ENCODE measurements at places on chromosomes 2 and 18.

DNA sequence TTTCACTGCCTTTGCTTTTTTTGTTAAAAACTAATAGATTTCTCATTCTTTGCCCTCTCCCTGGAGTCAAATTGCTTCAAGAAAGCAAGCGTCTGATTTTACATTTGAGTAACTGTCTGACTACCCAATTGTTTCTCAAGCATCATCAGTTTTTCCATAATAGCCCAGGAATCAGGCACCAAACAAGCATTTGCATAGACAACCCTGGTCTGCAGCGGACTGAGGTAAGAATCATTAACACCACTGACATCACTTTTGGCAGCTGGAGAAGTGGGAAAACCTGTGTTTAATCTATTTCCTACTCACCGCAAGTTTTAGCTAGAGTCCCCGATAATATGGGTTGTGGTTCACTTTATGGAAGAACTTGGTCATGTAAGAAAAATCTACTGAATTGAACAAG, 55.7 kb downstream of the IRS1 start:
- no peak for DNase-seq

- DNase-seq, result no peak
Observed at GRCh38 chr18:61856678-61857077, 36.1 kb downstream of the RNF152 start.

GRCh38 chr2:3051266-3051665, 326.4 kb downstream of the EIPR1 start:
- DNase-seq, result no peak

- DNase-seq, result no peak
Observed at GRCh38 chr2:201383136-201383535, 26.0 kb upstream of the FLACC1 start.

DNA sequence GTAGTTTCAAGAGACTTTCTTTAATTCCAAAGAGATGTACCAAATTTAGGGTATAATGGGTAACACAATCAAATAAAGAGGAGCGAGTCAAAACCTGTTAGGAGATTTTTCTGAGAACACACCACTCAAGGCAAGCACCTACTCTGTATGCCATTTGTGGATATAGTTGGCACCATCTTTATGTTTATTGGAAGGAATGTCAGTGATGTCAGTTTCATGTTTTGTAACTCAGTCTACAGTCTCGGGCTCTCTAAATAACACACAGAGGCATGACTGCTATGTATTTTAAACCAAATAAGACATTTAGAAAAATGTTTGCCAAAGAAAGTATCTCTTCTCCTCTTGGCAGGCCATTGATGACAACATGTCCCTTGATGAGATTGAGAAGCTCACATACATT, 59.7 kb downstream of the CPS1 start:
- no peak for DNase-seq

- no peak for DNase-seq
Observed at GRCh38 chr2:173354073-173354581, 545 bp upstream of the CDCA7 start.

DNA sequence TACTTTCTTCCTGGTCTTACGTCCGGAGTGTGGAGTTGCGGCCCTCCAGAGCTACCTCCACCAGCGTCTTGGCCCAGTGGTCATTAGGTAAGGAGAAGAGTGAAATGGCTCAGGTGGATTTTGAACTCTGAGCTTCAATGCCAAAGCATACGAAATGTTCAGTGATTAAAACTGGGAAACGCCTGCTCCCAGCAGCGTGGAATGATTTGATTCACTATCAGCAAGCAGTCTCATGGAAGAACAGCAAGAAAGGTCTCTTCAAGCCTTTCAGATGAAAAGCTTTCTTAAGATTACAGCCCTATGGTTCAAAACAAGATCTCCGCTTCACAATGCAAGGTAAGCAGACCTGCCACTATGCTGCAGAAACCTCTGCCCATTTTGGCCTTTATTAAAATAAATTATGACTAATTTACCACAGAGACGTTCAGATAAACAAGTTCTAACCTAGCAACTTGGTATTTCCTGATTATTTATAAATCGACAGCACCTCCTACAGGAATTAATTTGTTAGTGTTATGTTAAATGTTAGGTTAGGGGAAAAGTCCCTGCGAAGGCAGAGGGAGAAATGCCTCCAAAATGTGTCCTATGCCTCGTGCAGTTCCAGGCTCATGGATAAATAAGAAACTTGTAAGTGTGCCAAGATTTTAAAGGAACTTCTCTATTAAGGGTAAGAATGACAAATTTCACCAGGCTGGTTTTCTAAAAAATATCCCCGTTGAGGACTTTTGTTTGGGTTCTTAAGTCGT, 10.1 kb downstream of the SP9 start:
- DNase-seq, result no peak

- DNase-seq, result no peak
Observed at GRCh38 chr2:64651590-64651989, 2.1 kb downstream of the SERTAD2 start.

GRCh38 chr2:9737053-9737875, 106.0 kb upstream of the TAF1B start:
- DNase-seq, result no peak

DNA sequence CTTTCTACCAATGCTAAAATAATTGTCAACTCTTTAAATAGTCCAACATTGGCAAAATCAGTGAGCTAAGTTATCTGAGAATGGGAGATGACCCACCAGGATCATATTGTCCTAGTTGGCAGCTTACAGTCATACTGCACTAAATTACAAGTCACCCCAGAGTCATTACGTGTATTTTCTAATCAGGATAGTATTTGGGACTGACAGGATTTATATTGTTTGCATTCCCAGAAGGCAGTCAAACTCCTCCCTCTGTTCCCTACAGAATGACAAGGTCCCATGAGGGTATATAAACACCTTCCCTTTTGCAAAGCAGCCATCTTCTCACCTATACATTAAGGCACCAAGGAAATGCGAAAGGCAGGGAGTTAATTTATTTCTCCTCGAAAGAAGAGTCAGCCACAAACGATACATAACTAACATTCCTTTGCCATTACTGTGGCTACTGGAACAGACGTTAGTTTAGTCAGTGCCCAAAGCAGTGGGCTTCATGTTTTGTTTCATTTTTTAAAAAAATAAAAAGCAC, 125.3 kb downstream of the ANTXR1 start:
- no peak for DNase-seq

DNA sequence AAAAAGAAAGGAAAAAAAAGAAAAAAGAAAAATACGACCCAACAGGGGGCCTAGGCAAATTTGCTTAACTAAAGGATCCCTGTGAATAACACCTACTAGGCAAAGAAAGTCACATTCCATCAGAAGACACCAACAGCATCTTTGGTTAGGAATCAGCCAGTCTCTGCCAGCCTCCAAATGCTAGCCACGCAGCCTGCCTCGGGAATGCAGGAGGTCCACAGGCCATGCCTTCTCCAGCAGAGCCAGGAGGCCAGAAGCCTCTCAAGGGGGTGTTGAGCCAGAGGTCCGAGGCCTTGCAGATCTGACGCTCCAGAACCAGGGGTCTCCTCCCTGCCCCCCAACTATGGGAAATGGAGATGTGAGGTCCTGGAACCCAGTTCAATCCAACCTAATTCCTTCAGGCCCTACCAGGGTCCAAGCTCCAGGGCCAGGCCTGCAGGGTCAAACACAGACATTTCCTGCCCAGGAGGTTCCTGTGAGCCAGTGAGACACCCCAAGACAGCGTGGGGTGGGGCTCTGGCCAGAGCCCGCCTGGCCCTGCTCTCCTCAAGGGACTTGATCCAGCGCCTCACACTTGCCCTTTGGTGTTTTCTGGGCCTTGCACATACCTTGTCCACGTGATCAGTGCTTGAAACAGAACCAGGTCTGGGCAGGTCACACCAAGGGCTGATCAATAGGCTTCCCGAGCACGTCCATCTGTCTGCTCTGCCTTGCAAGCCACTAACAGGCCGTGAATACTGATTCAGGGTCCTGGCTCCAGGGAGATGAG, 289.6 kb upstream of the ID2 start:
- no peak for DNase-seq

GRCh38 chr2:227785293-227785692, 28.3 kb upstream of the CCL20 start:
- DNase-seq, result no peak

- DNase-seq, result no peak
Observed at GRCh38 chr2:47640356-47640755, 142.6 kb upstream of the MSH6 start.

- no peak for DNase-seq
Observed at GRCh38 chr18:79423211-79424007, 27.7 kb downstream of the NFATC1 start.

- no peak for DNase-seq
Observed at GRCh38 chr18:29753379-29753778, 1289.2 kb downstream of the DSC3 start.

GRCh38 chr2:172342611-172343010, 84.8 kb upstream of the ITGA6 start:
- DNase-seq, result no peak

DNA sequence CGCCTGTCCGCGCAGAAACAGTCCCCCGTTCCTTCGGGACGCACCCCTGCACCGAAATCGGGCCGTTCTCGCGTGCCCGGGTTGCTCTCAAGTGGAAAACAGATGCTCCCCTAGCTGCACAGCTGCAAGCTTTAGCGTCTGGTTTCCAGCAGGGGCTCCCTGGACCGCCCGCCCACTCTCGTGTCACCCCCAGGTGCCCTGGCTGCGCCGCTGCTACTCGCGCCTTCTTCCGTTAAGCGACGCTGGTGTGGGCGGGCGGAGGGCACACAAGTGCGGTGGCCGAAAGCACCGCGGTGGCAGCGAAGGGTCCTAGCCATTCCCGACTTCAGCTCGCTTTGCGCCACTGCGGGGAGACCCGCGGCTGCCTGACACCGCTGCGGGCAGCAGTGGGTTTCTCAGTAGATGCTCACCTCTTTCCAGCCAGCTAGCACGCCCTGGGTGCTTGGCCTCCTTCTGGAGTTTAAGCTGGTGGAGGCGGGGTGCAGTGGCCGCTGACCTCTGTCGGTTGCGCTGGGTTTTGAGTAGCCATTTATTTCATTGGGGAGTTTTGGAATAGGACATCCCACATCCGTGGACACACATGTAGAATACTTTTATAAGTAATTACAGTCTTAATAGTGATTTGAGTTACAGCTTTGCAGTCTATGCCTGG, 806 bp downstream of the ZNF407 start:
- no peak for DNase-seq

DNA sequence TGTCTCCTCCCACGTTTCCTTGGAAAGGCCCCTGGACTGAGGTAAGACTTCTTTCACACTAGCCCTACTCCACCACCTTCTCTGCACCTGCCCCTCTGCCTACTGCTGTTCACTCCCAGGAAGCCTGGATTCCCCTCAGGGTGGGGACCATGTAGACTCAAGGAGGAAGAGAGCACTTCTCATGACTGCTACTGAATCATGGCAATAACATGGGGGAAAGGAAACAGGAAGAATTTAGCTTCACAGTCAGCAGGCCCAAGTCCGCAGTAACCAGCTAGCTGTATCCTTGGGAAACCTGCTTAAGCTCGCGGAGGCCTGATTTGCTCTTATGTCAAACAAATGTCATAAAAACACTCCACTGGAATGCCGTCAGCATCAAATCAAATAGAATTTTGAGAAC, 126.2 kb upstream of the CAPN13 start:
- no peak for DNase-seq

DNA sequence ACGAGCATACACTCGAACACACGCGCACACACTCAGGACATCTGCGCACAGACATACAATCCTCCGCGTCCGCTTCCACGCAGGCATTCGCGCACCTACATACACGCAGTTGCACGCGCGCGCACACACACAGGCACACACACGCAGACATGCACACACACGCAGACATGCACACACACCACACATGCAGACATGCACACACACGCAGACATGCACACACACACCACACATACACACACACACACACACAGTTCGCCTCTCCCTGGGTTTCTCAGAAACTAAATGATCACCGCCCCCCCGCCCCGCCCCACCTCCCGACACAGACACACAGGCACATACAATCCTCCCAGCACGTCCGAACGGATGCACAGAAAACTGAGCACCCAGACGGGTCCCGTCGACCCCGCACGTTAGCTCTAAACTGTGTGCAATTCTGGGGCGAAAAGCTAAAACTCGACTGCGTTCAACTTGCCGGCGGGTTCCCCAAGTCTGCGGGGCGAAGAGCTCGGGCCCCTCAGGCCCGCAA, 1.0 kb downstream of the EPHA4 start:
- no peak for DNase-seq

- DNase-seq, result no peak
Observed at GRCh38 chr18:46939337-46939963, 22.0 kb downstream of the KATNAL2 start.

DNA sequence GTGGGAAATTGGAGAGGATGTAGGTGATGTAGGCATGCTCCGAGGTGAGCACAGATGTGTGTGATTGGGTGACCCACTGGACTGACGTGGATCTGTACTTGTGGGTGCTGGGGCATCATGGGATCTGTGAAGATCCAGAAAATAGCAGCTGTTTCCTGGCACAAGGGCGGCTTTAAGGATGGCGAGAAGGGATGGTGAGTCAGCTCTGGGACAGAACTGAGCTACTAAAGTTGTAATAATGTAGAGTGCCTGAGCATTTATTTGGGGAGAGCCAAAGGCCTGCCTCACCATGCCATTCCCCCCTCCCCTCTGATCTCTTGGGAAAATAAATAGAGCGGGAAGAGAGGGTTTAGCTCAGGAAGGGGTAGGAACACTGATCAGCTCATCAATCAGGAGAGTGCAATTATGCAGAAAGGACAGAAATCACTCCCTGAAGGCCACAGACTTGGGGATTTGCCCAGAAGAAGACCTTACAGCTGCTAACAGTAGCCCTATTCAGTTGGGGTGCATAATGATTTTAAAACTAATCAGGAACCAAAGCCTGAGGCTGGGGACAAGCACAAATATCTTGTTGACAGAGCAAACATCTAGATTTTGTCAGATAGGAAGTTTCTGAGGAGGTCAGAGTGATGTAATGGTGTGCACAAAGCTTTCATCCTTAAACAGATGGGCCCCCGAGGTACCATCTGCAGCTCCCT, 30.3 kb downstream of the TANC1 start:
- DNase-seq, result no peak

DNA sequence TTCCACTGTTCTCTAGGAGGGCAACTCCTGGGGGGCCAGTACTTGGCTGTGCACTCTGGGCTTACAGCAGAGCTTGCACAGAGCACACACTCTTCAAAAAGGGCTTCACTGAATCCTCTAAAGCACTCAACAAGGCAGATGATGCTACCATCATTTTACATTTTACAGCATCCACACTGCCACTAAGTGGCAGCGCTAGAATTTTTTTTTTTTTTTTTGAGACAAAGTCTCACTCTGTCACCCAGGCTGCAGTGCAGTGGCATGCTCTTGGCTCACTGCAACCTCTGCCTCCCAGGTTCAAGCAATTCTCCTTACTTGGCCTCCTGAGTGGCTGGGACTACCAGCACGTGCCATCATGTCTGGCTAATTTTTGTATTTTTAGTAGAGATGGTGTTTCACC, 8.6 kb downstream of the AMMECR1L start:
- no peak for DNase-seq

Measured in NCI-H187 (cell line).